ENCODE measurements at places on chromosomes 1 and 21. TPM values are rescaled to one million over a fixed set of nuclear protein-coding genes. Genes with fewer than 3 reads are reported as not detected.

Gene MRPL20
- 92.6 TPM for total RNA-seq

Gene VSIG8
- total RNA-seq = not detected

Gene LCE1C
- total RNA-seq = not detected

Gene GPBP1L1
- 125 TPM for total RNA-seq
